Effector memory CD4-positive, alpha-beta T cell (primary cell): ENCODE measurements at places on chromosomes 16 and 17.

DNA sequence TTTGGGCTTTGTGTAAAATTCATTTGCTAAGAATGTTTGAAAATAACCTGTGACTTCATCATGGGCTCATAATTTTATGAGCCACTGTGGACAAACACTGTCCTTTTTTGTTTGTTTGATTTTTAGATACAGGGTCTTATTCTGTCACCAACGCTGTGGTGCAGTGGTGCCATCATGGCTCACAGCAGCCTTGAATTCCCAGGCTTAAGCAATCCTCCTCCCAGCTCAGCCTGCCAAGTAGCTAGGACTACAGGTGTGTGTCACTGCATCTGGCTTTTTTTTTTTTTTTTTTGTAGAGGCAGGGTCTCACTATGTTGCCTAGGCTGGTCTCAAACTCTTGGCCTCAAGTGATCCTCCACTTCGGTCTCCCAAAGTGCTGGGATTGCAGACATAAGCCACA lies 8.3 kb downstream of the TEX2 start:
- DNase-seq = no peak
- no peaks in the 10 kb centered on the region for H3K36me3 ChIP-seq
- H3K4me3 ChIP-seq = no peak overlapping the region
- no peak overlapping the region for H3K27ac ChIP-seq

DNA sequence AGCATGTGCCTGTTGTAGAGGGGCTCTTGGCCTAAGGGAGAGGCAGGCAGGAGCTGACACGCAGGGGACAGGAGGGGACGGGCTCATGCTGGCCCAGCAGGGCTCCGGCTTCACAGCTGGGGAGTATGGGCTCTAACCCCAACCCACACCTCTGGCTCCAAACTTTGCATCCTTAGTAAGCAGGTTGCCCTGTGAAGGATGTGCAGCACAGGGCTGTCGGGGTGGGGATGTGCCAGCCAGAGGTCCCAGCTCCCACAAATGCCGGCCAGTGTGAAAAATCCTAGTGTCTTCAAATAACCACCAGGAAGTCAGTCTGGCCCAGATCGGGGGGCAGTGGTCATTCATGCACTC lies 14.0 kb upstream of the FAM83G start:
- H3K36me3 ChIP-seq = peaks cover 25% of the 10 kb centered on the region
- no peak overlapping the region for H3K27ac ChIP-seq
- no peak for DNase-seq
- H3K4me3 ChIP-seq = no peak overlapping the region

DNA sequence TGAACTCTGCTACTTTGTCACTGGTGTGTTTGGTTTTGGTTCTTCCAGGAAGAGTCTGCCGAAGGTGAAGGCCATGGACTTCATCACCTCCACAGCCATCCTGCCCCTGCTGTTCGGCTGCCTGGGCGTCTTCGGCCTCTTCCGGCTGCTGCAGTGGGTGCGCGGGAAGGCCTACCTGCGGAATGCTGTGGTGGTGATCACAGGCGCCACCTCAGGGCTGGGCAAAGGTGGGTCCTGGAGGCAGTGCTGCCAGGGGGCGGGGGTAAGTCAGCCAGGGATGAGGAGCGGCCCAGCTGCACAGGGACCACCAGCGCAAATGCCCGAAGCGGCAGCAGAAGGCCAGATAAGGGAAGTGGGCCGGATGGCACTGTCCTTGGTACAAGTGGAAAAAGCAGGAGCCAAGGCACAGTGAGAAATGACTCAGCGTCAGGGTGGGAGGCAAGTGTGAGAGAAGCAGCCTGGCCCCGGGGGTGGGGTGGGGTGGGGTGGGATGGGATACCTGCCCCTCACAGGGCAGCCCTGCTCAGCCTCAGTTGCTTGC lies 41.9 kb downstream of the TMEM11 start:
- no peak overlapping the region for H3K27ac ChIP-seq
- no peaks in the 10 kb centered on the region for H3K36me3 ChIP-seq
- no peaks in the 10 kb centered on the region for H3K27me3 ChIP-seq
- H3K4me1 ChIP-seq = no peaks in the 10 kb centered on the region
- no peak for DNase-seq

- no peaks in the 10 kb centered on the region for H3K27me3 ChIP-seq
- peaks cover 48% of the 10 kb centered on the region for H3K36me3 ChIP-seq
- DNase-seq = no peak
These were observed 38.4 kb upstream of the INTS2 start for GRCh38 chr17:61966191-61966590.

DNA sequence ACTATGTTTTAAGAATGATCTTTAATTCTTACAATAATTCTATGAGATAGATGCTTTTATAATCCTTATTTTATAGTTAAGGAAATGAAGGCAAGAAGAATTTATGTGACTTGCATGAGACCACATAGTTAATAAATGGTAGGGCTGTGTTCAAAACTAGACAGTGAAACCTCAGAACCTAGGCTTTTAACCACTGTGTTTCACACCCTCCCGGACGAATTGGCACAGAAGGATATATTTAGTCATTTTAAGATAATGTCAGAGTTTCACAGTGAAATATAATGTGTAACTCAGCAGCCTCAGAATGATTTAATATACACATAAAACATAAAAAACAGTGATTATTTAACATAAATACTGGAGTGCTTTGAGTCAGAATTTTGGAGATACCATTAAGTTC lies 57.0 kb downstream of the NSRP1 start:
- H3K4me3 ChIP-seq = no peak overlapping the region
- H3K27me3 ChIP-seq = no peaks in the 10 kb centered on the region
- no peaks in the 10 kb centered on the region for H3K4me1 ChIP-seq
- H3K27ac ChIP-seq = no peak overlapping the region
- peaks cover 22% of the 10 kb centered on the region for H3K36me3 ChIP-seq

- DNase-seq = no peak
- no peak overlapping the region for H3K27ac ChIP-seq
- H3K4me3 ChIP-seq = no peak overlapping the region
- no peaks in the 10 kb centered on the region for H3K4me1 ChIP-seq
These were observed 21.2 kb upstream of the LGALS9 start for GRCh38 chr17:27609611-27610303.

DNA sequence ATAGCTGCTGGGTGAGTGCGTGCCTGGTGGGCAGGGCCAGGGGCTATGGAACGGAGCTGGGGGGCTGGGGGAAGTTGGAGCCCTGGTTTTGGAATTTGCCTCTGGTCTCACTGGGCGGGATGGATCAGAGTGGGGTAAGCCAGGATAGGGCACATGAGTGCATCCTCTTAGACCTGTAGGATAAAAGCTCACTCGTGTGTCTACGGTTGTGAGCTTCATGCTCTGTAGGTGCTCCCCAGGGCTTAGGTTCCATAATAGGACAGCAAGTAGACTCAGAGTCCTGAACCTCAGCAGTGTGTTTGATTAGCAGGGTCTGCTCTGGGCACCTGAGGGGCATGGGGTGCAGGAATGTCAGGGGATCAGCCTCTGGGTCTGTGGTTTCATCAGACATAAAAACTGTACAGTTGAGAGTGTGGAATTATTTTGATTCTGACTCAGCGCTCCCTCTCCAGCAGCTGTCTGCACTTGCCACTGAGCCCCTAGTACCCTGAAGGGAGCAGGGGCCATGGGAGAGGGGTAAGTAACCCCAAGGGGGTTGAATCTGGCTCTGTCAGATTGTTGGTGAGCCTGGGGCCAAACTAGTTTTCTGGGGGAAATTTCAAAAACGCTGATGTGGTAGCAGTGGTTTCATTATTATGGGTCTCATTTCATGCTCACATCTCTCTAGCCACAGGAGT lies 84.2 kb upstream of the LGALS9 start:
- H3K4me3 ChIP-seq = no peak overlapping the region
- H3K27me3 ChIP-seq = no peaks in the 10 kb centered on the region
- no peak for DNase-seq
- H3K27ac ChIP-seq = no peak overlapping the region
- peaks cover 13% of the 10 kb centered on the region for H3K4me1 ChIP-seq

DNA sequence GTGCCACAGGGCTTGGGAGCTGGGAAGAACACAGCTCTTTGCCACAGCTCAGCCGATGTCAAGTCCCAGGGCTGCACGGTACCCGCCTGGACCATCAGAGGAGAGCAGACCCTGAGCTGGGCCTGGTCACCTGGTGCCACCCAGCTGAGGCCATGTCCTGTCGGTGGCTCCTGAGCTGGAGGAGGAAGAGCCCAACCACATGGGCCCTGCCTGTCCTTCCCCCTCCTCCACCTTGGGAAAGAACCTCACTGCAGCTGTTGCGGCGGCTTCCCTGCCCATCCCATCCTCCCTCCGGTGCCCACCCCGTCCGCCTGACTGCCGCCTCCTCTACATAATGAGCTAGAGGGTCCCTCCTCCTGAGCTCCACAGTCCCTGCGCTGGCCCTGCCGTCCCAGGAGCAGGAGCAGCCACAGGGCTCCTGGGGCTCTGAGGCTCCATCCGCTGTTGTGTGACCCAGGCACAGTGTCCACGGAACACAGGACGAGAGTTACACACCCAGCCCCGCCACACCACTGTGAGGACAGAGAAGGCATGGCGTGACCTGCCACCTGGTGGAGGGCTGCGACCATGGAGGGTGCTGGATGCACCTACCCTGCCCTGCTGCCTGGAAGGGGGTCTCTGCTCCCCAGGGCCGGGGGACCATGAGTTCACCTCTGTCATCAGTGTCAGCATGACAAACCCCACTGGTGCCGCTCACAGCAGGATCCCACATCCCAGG lies 21.4 kb upstream of the CHMP6 start:
- DNase-seq = no peak
- no peak overlapping the region for H3K4me3 ChIP-seq
- no peaks in the 10 kb centered on the region for H3K27me3 ChIP-seq
- H3K36me3 ChIP-seq = peaks cover 5% of the 10 kb centered on the region
- H3K4me1 ChIP-seq = peaks cover 4% of the 10 kb centered on the region
- no peak overlapping the region for H3K27ac ChIP-seq

DNA sequence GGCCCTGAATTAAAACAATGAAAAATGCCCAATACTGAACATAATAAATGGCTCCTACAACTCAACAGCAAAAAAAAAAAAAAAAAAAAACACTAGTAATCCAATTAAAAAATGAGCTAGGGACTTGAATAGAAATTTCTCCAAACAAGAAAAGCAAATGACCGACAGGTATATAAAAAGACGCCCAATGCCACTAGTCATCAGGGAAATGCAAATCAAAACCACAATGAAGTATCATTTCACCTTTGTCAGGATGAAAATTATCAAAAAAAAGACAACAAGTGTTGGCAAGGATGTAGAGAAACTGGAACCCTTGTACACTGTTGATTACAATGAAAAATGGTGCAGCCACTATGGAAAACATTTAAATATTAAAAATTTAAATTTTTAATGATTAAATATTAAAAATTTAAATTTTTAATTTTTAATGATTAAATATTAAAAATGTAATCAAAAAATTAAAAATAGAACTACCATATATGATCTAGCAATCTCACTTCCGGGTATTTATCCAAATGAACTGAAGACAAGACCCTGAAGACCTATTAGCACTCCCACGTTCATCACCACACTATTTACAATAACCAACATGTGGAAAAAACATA lies 28.1 kb downstream of the BBS2 start:
- no peak for DNase-seq
- no peaks in the 10 kb centered on the region for H3K27me3 ChIP-seq
- peaks cover 4% of the 10 kb centered on the region for H3K36me3 ChIP-seq
- no peaks in the 10 kb centered on the region for H3K4me1 ChIP-seq
- no peak overlapping the region for H3K4me3 ChIP-seq

GRCh38 chr17:36592316-36592715 lies 637 bp downstream of the DHRS11 start:
- peak overlapping the region; percentile 60 for H3K4me3 ChIP-seq
- peak overlapping the region; percentile 54 for H3K27ac ChIP-seq
- H3K36me3 ChIP-seq = peaks cover 15% of the 10 kb centered on the region
- H3K27me3 ChIP-seq = no peaks in the 10 kb centered on the region
- H3K4me1 ChIP-seq = peaks cover 16% of the 10 kb centered on the region

GRCh38 chr17:44971776-44972483 lies 3.8 kb upstream of the C1QL1 start:
- peaks cover 31% of the 10 kb centered on the region for H3K4me1 ChIP-seq
- no peaks in the 10 kb centered on the region for H3K36me3 ChIP-seq
- no peak for DNase-seq
- H3K27ac ChIP-seq = no peak overlapping the region

DNA sequence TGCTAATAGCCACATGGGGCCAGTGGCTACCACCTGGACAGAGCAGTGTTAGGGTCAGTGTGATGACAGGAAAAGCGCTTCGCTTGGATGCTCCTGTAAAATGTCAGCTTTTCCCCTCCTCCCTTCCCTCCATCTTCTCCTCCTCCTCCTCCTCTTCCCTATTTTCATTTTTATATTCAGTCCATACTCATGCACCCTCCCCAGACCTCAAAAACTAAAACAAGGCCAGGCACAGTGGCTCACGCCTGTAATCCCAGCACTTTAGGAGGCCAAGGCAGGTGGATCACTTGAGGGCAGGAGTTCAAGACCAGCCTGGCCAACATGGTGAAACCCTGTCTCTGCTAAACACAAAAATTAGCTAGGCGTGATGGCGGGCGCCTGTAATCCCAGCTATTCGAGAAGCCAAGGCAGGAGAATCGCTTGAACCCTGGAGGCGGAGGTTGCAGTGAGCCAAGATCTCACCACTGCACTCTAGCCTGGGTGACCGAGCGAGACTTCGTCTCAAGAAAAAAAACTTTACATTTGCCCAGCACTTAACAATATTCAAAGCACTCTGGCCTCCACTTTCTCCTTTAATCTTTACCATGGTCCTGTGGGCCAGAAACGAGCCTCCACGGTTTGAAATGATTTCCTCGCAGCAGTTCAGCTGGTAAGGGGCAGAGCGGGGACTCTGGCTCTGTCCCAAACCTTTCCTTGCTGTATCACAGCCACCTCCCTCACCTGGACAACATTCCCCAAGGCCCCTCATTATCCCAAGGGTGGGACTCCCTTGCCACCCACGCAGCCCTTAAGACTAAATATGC lies 21.8 kb downstream of the ANKRD40 start:
- no peak overlapping the region for H3K27ac ChIP-seq
- no peak for DNase-seq
- H3K36me3 ChIP-seq = no peaks in the 10 kb centered on the region
- no peaks in the 10 kb centered on the region for H3K4me1 ChIP-seq
- H3K4me3 ChIP-seq = no peak overlapping the region

- H3K4me1 ChIP-seq = no peaks in the 10 kb centered on the region
- peaks cover 54% of the 10 kb centered on the region for H3K36me3 ChIP-seq
- H3K27ac ChIP-seq = no peak overlapping the region
- DNase-seq = no peak
These were observed 87.2 kb upstream of the CACNG5 start for GRCh38 chr17:66747578-66748275.

GRCh38 chr16:8376430-8376829 lies 213.9 kb downstream of the TMEM114 start:
- no peak overlapping the region for H3K27ac ChIP-seq
- no peak overlapping the region for H3K4me3 ChIP-seq
- H3K27me3 ChIP-seq = no peaks in the 10 kb centered on the region

DNA sequence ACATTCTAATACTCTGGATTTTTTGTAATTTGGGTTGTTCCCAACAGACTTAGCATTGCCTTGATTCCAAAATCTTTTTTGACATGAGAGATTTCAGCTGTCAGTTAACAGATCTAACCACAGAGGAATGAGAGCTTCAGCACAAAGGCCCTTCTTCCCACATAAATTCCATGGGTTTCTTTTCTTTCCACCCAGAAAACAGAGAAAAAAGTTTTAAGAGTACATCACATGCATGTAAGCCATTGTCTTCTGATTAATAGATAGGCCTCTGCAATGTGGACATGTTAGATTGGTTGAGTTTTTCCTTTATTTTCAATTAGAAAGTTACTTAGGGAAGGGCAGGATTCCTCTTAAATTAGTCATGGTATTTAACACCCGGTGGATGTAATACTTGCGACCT lies 939 bp downstream of the MYH8 start:
- no peak overlapping the region for H3K4me3 ChIP-seq
- no peak overlapping the region for H3K27ac ChIP-seq
- peaks cover 3% of the 10 kb centered on the region for H3K27me3 ChIP-seq
- H3K4me1 ChIP-seq = no peaks in the 10 kb centered on the region
- no peak for DNase-seq
- H3K36me3 ChIP-seq = no peaks in the 10 kb centered on the region
